ENCODE measurements at places on chromosomes 1 and 21.

GRCh38 chr1:207045453-207045852, 5.6 kb downstream of the YOD1 start:
- DNase-seq, result no peak

DNA sequence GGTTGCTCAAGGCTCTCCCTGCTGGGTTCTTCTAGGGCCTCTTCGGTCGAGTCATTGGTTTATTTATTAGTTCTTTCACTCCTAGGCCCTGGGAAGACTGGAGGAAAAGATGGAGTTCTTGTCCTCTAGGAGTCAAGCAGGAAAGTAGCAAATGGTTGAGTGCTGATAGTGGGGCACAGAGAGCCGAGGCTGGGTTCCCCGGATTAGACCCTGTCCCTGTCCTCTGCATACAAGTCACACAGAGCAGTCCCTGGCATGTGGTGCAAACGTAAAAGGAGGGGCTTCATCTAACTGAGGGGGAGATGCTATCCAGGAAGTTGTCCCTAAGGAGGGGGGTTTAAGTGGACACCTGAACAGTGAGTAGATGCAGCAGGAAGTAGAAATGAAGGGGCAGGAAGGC, 19.2 kb upstream of the KCNE2 start:
- no peak for DNase-seq

DNA sequence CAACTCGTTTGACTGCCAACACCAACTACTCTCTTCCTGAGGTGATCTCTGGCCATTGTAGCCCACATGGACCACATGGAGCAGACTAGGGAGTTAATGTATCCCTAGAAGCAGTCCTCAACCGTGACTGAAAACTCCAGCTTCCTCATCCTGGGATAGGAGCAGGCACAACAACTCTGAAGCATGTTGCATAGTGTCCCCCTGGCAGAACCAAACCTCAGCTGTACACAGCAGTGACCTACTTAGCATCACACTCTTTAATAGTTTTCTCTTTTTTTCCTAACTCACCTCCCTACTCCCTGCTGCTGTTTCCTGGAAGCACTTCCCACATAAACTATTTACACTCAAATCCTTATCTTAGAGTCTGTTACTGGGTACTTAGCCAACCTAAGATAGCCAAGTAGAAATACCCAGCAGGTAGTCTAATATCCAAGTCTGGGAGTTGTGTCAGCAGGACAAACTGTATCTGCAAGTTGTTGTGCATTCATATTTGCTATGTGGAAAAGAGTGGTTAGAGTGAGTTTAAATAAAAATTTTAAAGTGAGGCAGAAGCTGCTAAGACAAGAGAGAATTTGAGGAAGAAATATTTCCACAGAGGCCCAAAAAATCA, 228.8 kb downstream of the LTN1 start:
- no peak for DNase-seq

DNA sequence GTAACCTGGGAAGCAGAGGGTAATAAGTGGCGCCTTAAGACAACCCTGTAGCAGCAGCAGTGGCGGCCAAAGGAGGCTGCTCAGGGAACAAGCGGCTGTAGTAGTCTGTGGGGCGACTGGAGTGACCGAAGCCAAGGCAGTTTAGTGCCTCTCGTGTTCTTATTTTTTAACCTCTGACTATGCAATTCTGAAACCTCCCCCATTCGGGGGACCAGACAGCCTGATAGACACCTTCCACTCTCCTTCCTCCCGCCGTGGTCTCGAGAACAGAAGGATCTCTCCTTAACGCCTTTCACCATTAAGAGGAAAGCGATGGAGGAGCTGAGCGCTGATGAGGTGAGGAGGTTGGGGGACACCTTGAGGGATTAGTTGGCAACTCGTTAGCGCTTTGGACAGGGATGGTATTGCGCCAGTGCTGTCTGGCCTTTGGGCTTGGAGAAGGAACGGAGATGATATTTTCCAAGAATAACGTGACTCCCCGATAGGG, 644 bp downstream of the UBE4B start:
- DNase-seq, result no peak

DNA sequence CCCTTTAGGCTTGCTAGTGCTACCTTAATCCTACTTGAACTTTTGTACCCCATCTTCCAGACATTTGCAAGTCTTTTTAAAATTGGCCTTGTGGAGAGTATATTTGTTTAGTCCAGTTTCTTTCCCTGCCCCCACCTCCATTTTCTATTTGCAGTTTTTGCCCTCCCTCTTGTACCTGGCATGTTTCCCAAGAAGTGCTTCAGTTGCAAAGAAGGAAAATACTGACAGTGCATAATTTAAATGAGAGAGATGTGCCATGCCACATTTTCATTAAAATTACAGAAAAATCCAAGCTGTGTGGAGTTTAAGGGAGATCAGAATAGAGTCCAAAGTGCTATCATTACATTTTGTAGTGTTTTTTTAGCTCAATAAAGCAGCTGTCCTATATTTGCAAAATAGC, 150.0 kb upstream of the ADGRL2 start:
- no peak for DNase-seq

DNA sequence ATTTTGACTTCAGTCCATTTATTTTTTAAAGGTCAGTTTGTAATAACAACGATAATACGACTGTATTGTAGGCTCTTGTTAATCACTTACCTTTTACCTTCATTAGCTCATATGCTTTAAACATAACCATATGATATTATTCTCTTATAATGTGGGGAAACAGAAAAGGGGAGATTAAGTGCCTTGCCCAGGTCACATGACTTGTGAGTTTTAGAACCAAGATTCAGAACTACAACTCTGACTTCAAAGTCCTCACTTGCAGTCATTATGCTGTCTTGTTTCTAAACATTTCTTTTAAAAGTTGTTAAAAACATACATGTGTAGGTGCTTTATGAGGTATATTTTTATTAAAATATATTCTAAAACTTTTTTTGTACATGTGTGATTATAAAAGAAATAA, 41.1 kb downstream of the SUCO start:
- no peak for DNase-seq

DNA sequence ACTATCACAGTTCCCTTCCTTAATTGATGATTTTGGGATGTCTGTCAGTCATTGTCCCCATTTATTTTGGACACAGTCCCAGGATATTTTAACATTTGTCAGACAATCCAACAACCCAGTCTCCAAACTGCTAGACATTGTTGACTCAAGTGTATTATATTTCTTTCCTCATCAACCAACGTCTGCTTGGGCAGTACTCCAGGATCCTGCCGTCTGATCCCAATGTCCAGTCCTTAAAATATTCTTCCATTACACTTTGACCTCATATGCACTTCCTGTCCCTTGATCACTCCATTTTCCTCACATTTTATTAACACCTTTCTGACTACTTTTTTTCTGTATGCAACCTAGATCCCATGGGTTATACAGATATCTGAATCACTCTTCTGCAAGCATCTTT, 39.8 kb upstream of the KIAA0040 start:
- no peak for DNase-seq

DNA sequence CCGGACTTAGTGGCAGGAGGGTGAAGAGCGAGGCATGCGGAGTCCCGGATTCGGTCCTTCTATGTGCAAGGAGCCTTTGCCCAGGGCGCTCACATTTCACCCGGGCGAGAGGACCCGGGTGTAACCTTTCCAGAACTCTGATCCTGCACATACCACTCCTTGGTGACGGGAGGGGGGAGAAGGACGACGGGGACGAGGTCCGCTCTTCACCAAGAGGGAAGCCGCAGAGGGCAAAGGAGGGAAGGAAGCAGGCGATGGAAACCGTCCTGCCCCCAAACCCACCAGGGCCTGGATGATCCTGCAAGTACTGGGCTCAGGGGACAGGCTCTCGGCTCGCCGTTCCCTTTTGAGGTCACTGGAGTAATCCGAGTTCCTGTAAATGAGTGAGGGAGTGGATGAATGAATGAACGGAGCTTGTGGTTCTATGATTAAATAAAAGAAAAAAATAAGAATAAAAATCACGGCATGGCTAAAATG, 993 bp downstream of the SYPL2 start:
- DNase-seq, result no peak

DNA sequence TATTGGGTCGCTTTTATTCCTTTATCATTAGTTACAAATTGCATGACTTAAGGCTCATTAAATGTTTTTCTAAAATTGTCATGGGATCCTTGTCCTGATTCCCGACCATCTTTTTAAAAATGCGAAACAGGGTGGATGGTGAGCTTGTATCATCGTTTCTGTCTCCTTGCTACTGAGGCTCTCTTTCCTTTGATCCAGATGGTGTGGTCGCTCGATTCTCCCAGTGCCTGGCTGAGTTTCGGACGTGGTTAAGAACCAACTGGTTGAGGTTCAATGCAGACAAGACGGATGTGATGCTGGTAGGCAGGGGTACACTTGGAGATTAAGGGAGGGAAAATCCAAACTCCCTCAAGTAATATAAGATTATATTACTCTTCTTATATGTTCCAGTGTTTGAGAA, 1.2 kb downstream of the MIER1 start:
- no peak for DNase-seq

DNA sequence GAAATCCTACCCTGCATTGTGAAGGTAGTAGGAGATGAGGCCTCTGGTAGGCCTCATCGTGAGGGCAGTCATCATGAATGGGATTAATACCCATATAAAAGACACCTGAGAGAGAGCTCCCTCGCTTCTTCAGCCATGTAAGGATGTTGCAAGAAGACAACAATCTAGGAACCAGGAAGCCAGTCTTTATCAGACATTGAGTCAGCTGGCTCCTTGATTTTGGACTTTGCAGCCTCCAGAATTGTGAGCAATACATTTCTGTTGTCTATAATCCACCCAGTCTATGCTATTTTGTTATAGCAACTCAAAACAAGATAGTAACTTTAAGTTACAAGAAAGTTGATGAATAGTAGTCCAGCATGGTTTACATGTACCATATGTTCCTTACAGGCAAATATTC, 208.5 kb downstream of the KCNT2 start:
- DNase-seq, result no peak

Measured in activated CD4-positive, alpha-beta T cell treated with anti-CD3 and anti-CD28 coated beads, Interleukin-2, amount 50 U/mL, for 1 hour (primary cell).